ENCODE measurements at places on chromosomes 5 and 9.

DNA sequence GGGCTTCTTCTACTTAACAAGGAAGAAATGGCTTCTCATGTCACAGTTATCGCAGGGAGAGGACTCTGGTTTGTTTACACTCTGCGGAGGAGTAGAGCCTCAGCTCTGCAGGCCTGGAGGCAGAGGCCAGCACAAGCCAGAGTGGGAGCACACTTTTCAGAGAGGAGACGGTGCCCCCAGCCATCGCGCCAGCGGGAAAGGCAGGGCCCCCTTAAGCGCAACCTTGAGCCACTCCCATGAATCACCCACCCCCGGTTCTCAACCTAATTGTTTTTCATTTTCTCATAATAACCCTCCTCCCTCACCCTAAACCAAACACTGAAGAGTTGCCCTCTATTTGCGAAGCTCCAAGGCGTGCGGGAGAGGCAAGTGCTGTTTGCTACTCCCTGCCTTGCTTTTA lies 208.4 kb upstream of the TBCA start:
- no peak for DNase-seq

GRCh38 chr9:109599131-109599530 lies 101.0 kb upstream of the PTPN3 start:
- no peak for DNase-seq

DNA sequence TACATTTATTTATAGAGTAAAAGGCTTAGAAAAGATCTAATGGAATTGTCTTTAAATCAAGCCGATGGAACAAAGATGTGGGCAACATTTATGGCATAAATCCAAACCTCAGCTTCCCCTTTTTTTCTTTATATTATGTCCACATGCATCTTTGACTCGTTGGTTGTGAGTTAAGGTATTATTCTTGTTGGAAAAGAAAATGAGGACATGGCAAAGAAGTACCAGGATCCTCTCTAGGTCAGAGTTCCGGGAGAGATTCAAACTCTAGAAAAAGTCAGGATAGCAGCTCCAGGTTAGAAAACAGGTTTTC lies 508 bp upstream of the NME5 start:
- no peak for DNase-seq

DNA sequence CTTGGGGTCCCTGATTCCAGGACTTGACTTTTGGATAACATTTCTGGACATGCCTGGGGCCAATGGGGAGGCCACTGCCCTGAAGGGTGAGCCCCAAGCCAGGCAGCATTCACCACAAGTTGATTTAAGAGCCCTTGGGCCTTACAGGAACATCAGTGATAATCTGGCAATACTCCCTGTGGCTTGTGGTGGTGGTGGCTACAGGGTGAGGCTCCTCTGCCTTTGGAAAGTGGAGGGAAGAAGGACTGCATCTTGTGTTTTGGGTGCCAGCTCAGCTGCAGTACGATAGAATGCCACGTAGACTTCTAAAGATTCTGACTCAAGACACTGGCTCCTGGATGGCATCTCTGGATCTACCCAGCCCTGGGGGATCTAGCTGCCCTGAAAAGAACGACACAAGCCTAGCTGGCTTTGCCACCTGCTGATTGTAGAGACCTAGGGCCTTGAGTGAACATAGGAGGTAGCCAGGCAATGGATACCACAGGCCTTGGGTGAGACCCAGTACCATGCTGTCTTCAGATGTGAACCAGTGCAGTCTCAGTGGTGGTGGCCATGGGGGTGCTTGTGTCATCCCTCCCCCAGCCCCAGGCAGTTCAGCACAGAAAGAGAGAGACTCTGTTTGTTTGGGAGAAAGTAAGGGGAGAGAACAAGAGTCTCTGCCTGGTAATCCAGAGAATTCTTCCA lies 79.0 kb upstream of the DAP start:
- no peak for DNase-seq

DNA sequence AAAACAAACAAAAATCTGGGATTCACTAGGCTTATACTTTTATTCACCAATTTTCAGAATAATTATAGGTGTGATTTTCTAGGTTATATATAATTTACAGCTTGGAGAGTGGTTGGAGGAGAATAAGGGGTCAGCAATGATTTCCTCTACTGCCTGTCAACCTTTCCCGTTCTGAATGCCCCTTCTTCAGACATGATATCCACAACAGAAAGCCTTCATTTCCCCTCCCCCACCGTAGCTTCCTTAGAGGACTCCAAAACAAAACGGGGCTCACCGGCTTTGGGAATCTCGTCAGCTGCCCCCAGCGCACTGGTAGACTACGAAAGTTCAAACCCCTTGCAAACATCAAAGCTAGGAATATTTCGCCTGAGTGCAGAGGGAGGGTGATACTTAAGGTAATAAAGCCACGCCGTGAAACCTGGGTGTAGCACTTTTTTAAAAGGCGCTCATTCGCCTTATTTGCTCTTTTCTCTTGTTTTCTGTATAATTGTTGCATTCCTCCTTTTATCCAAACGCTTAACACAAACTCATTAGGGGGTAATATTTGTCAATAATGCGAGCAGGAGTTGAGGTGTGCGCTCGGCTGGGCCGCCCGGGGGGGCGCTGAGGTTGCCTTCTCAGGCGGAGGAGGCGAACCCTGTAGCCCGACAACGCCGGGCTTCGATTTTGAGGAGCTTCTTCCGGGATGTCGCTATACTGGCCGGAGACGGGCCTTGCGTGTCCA lies 2.4 kb downstream of the OTP start:
- no peak for DNase-seq

DNA sequence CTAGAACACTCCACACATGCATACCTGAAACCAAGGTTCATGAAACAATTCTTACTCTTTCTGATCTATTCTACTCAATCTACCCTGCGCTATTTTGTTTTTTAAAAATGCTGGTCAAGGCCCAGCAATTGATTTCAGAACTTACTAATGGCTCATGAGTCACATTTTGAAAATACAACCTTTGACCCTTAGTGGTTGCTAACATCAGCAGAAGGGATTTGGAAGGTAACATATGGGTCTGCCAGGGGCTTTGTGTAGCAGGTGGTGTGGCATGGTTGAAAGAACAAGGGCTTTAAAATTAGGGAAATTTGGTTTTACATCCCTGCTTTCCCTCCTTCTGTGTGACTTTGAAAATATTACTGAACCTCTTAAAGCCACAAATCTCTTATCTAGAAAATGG lies 101.4 kb downstream of the ATG10 start:
- no peak for DNase-seq

- DNase-seq, result no peak
These were observed 172.6 kb upstream of the TUSC1 start for GRCh38 chr9:25850803-25851202.

- DNase-seq, result no peak
These were observed 170.5 kb downstream of the ARHGEF28 start for GRCh38 chr5:73796164-73797131.

- no peak for DNase-seq
These were observed 123.7 kb upstream of the CPEB4 start for GRCh38 chr5:173764332-173765028.

- DNase-seq, result no peak
These were observed 19.2 kb upstream of the SMC2 start for GRCh38 chr9:104074876-104075275.

- no peak for DNase-seq
These were observed 35.7 kb upstream of the ADRB2 start for GRCh38 chr5:148790545-148791333.

GRCh38 chr9:72454871-72455491 lies 66.4 kb upstream of the TMC1 start:
- no peak for DNase-seq

GRCh38 chr5:179839328-179840256 lies 18.9 kb downstream of the SQSTM1 start:
- no peak for DNase-seq

DNA sequence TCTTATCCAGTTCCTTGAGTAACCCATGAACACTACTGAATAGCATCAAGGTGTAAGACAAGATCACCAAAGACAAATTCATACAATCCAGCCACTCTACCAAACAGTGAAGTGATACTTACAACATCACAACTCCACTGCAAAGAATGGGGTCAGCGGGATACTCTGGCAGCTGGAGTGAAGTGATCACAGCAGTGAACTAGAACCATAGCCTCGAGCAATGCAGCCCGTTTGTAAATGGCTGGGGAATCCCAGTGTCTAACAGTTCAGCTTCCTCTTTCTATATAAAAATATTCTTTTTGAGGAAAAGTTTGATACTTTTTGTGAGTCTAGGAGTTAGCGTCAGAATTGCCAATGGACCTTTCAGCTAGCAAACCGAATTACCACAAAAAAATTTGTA lies 515.2 kb downstream of the ZNF608 start:
- DNase-seq, result no peak

DNA sequence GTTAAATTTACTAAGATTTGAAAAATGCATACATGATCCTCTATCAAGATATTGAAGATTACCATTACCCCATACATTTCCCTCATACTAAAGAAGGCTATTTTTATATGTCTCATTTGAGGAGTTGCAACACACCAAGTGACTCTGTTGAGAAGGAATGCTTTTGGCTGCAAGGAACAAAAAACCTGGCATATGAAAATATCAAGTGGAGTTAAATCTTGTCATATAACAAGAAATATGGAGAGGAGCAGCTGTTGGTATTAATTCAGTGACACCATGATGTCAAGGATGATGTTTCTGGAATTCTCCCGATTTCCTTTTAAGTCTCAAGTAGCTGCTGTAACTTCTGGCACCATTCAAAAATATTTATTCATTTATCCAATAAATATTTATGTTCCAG lies 193.8 kb downstream of the CSNK1G3 start:
- no peak for DNase-seq

DNA sequence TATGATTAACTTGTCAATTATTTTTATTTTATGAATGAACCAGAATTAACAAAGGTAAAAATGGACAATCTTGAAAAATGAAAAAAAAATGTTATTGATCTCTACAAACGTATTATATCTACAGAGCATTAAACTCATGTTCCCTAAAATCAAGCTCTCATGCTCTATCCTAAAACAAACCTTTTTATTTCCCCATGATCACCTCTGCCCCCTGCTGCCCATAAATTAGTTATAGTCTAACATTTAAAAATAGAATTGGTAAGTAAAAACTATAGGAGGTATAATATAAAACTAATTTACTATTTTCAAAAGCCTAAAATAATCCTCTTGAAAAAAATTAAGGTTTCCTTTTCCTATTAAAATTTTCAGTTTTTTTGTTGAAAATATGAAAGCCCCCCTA lies 168.0 kb upstream of the POU5F2 start:
- no peak for DNase-seq

DNA sequence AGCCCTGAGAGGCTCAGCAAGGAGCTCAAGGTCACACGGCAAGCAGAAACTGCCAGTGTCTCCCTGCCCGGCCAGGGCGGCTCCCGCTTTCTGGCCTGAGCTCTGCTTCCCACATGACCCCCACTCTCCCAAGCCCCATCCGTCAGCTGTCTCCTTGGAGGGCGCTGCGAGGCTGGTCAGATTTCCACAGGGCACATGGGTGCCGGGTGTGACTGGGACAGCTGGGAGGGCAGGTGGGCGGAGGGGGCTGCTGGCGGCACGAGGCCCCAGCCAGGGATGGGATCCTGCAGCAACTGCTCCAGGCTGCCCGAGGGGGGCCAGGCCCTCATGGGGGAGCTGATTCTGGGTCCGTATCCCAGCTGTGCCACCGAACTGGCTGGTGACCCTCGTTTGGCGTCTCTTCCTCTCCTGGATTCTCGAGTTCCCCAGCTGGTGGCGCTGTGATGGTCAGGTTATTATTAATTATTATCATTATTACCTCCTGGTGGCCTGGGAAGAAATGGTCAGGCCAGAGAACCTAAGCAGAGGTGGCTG lies 12.9 kb upstream of the WDR38 start:
- no peak for DNase-seq

DNA sequence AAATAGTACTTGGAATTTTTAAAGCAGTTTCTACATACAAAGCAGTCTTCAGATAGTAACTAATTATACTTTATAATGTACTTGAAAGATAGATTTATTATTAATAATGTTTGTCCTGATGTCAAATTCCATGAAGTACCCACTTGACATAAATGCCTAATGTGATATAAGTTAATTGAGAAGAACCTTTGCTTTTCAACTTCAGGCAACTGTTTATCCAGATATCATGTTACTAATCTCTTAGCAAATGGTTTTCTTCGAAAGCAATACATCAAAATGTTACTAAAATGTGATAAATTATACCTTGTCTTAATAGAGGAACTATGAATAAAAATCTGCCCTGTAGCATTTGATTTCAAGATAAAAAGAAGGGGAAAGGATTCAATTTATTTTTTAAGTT lies 146.8 kb upstream of the FBXL17 start:
- no peak for DNase-seq

DNA sequence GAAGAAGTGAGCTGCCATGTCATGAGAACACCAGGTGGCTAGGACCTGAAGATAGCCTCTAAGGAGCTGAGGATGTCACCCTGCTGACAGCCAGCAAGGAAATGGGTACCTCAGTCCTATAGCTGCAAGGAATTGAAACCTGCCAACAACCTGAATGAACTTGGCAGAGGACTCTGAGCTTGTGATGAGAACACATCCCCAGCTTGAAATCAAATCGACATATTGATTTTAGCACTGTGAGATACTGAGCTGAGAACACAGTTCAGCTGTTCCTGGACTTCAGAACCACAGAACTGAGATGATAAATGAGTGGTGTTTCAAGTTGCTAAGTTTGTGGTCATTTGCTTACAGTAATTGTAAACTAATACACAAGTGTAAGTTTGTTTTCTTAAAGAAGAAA lies 5.5 kb upstream of the RASEF start:
- DNase-seq, result no peak

DNA sequence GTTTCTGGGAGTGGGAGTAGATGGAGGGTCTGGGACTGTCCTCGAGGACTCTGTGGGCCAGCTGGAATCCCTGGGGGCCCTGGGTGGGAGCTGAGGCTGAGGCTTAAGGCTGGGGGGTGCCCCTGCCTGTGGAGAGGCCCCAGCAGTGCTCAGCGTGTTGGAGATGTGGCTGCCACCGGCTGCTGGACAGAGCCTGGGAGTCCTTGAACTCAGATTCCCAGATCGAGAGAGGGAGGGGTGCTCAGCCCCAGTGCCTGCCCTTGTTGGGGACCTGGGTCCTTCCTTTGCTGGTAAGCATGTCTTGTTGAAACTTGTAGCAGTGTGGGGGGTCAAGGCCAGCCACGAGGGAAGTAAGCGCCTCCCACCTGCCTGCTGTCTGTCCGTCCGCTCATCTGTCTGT lies 10.7 kb downstream of the RXRA start:
- DNase-seq, result no peak

- DNase-seq, result no peak
These were observed 25.3 kb upstream of the ENHO start for GRCh38 chr9:34547960-34548611.

DNA sequence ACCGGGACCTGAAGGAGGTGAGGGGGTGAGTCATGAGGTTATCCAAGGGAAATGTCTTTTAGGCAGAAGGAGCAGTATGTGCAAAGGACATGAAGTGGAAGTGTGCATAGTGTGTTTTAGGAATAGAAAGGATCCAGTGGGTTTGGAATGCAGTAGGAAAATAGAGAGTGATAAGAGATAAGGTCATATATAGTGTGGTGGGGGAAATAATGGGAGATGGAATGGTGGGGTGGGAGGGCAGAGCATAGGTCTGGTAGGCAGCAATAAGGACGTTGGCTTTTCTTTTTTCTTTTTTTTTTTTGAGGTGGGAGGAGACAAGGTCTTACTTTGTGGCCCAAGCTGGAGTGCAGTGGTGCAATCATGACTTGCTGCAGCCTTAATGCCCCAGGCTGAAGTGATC lies 17.8 kb downstream of the SNX24 start:
- no peak for DNase-seq

- no peak for DNase-seq
These were observed 681.8 kb downstream of the SEMA5A start for GRCh38 chr5:8864053-8864452.

Data from cortex of kidney (tissue), 1 donor.